Nephron progenitor cell (in vitro differentiated cells): ENCODE measurements at places on chromosomes 2 and 18.

DNA sequence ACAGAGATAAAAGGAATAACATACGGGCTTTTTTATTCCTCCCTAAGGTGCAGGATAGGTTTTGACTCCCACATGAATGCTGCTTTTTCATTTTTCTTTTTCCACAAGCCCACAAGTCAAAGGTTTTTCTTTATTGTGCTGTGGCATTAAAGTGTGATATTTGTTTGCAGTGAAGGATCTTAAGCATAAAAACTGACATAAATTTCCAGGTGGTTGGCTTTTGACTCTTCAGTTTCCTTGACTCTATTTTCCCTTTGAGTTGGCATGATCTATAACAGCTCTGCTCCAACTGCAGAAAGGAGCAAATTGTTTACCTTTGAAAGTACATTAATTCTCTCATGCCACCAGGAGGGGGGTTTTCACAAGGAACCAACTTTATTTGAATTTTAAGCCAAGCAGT is 326.2 kb upstream of the FAM98A start:
- peaks cover 5% of the 10 kb centered on the region for H3K36me3 ChIP-seq
- H3K27ac ChIP-seq, result peak overlapping the region; percentile 49
- peaks cover 4% of the 10 kb centered on the region for H3K27me3 ChIP-seq
- H3K4me3 ChIP-seq, result no peak overlapping the region
- no peak for DNase-seq

- no peaks in the 10 kb centered on the region for H3K4me1 ChIP-seq
- H3K4me3 ChIP-seq, result no peak overlapping the region
- peaks cover 5% of the 10 kb centered on the region for H3K27me3 ChIP-seq
- no peak for DNase-seq
Measured at GRCh38 chr2:18719978-18720775, 130.8 kb upstream of the NT5C1B start.

- H3K4me1 ChIP-seq, result no peaks in the 10 kb centered on the region
- H3K36me3 ChIP-seq, result no peaks in the 10 kb centered on the region
- H3K4me3 ChIP-seq, result no peak overlapping the region
- H3K27ac ChIP-seq, result no peak overlapping the region
- H3K27me3 ChIP-seq, result no peaks in the 10 kb centered on the region
Measured at GRCh38 chr2:48829036-48829435, 73.5 kb upstream of the LHCGR start.

DNA sequence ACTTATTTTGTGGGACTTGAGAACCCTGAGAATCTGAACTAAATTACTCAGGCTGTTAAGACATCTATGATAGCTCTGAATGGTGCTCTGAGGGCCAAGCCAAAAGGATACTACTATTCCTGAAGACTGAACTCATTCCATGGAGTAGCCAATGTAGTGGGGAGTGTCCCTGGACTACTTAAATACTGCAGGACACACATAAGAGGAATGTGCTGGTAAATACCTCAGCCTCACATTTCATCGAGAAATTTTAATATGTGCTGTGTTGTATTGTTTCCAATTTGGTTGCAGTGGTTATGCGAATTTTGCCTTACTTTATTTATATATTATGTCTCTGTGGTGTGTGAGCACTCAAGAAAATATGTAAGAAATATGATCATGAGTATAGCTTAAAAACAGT is 264.4 kb upstream of the FIGN start:
- no peaks in the 10 kb centered on the region for H3K4me1 ChIP-seq
- H3K27ac ChIP-seq, result no peak overlapping the region
- H3K4me3 ChIP-seq, result no peak overlapping the region
- no peak for DNase-seq
